Right atrium auricular region (tissue), 2 donors: ENCODE measurements at places on chromosomes 5 and 9.

DNA sequence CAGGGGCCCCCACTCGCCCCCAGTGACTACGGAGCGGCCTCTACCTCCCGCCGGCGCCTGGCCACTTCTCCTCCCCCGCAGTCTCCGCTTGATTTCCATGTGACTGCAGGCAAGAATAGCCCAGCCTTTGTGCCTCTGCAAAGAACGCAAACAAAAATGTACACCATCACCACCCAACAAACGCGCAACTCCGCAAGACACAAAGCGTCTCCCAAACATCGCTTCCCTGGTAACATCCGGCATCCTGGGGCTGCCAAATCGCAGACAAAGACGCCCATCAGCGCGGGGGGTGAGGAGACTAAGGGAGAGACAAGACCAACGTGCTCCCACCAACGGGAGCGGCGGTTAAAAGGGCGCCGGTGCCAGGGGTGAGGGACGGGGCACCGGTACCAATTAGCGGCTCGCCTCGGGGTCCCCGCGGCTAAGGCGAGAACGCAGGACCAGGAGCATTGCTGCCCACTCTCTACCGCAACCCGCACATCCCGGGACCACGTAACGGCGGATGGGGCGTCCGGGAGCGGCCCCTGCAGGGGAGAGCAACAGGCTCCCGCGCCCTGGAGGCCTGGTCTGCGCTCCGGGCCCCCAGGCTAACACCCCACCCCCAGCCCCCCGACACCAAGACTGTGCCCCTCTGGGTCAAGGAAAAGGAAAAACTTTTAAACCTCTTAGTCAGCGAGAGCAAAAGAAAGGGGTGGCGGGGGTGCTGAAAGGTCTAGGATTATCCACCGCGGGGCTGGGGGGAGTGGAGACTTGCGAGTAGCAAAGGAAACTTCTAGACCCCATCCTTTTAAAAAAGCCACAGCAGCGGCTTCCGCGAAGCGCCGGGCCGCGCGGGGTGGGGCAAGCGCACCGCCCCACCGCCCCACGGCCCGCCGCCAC lies 885 bp downstream of the MPDZ start:
- DNase-seq = peak; percentile 73

- no peak for DNase-seq
Measured at GRCh38 chr5:118511846-118512245, 476.5 kb downstream of the DTWD2 start.

DNA sequence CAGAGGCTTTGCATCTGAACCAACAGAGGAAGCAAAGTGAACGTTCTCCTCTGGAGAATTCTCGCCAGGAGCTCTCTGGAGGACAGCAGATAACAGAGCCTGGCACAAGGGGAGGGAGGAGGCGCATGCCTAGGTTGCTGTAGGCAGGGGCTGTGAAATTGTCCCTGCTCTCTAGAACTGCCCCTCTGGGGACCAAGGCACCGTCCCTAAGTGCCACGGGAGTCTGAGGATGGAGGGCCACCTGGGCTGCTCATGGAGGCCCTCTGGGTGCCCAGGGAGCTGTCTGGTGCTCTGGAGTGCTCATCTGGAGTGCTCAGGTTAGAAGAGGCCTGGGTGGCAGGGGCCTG lies 77.6 kb downstream of the CACNA1B start:
- no peak for DNase-seq

- DNase-seq = no peak
Measured at GRCh38 chr5:32654427-32654826, 56.7 kb upstream of the NPR3 start.

DNA sequence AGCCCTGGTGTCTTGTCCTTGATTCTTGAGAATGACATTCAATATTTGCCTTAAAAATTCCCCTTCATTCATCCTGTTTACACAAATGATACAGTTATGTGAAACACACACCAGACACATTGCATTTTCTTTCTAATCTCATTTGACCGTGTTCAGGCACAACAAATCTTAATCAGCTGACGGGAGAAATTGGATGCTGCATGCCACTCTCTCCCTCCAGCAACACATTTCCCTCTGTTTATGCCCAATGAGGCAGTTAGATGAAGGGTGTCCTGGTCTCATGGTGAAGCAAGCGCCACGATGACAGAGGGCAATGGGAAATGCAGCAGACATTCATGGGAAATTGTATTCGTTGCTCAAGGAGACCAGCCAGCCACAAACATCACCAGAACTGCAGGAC lies 3.2 kb upstream of the FGF1 start:
- DNase-seq = no peak

DNA sequence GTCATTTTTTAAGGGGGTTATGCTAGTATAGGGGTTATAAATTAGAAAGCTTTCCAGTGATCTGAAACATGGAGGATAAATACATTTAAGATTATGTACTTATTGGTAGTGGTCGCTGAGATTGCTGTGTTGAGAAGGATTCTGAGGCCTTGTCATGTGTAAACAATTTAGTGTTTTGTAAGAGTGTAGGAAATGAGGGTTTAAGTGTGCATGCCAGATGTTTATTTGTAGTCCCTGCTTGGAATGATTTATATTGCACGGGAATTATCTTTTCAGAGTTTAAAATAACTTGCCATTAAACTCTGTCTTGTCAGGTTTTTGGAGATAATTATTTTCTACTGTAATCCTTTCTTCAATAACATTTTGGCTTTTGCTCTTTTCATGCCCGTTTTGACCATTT lies 19.4 kb downstream of the ZNF618 start:
- no peak for DNase-seq

DNA sequence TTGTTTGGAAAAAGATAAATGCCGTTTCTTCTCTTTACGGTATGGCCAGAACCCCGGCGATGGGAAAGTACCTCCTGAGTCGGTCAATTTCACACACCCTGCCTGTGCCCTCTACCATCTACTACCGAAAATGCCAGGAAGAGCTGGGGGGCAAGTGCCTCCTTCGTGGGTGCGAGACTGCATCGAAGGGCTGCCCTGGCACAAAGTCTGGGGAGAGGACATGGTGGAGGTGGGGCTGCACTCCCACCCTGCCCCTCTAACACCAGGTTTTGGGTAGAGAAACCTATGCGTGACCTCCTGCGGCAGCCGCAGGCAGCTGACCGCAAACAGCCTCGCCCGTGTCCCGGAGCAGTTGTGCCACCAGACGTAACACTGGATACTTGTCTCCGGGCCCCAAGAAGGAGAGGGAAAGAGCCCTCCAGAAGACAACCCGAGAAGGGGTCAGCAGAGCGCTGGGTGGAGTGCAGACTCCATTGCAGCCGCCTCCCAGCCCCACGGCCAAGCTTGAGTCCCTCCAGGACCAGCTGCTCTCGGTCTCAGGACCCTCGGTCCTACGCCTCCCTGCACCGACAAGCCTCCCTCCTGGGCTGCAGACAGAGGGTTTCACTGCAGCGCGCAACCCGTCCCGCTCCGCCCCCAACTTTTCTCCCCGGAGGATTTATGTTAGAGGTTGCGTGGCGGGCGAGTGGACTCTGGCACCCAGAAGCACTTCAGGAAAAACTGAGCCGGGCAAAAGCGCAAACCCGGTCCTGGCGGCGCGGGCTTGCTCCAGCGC lies 823 bp upstream of the PRDM6 start:
- no peak for DNase-seq

GRCh38 chr5:107809201-107810034 lies 138.7 kb upstream of the EFNA5 start:
- DNase-seq = no peak

- DNase-seq = no peak
Measured at GRCh38 chr5:89929173-89929572, 480.4 kb downstream of the CETN3 start.

DNA sequence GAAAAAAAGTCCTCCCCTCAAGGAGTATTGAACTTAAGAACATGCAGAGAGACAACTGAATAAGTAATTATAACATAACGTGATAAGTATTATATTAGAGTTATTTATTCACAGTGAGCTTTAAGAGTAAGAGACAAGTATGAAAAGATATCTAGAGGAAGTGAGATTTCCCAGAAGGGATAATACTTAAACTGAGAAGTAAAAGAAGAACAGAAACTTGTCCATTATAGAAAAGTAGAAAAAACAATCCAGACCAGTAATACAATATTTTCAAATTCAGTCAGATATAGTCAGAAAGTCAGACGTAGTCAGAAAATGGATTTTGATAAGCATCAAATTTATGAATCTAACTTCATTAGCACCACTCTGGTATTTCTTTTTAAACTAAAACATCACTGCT lies 613.0 kb upstream of the CCNG1 start:
- DNase-seq = no peak

DNA sequence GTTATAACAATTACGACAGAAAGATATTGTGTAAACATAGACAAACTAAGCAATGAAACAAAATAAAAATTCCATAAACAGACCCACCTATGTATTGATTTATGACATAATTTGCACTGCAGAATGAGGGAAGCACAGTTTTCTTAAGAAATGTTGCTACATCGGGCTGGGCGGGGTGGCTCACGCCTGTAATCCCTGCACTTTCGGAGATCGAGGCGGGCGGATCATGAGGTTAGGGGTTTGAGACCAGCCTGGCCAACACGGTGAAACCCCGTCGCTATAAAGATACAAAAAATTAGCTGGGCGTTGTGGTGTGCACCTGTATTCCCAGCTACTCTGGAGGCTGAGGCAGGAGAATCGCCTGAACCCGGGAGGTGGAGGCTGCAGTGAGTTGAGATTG lies 1344.4 kb upstream of the WWC1 start:
- DNase-seq = no peak

- no peak for DNase-seq
Measured at GRCh38 chr5:118447350-118447749, 541.0 kb downstream of the DTWD2 start.

GRCh38 chr5:82938901-82939725 lies 138.1 kb downstream of the TMEM167A start:
- DNase-seq = no peak

DNA sequence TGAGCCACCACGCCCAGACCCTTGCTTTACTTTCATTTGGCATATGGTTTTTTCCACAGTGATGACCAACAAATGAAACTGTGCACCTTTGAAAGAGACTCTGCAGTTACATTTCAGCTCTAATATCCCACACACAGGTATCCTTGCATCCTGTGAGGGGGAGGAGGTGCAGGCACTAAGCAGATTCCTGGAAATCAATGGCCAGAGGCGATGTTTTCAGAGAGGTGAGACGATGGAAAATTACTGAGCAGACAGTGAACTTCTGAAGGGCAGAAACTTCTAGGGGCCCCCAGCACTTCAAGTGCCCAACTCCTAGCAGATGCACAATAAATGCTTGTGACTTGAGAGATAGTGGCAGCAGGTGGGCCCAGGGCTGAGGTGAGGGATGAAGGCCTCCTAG lies 29.8 kb upstream of the GNE start:
- no peak for DNase-seq

GRCh38 chr5:137279521-137280231 lies 219.4 kb downstream of the SPOCK1 start:
- DNase-seq = no peak

DNA sequence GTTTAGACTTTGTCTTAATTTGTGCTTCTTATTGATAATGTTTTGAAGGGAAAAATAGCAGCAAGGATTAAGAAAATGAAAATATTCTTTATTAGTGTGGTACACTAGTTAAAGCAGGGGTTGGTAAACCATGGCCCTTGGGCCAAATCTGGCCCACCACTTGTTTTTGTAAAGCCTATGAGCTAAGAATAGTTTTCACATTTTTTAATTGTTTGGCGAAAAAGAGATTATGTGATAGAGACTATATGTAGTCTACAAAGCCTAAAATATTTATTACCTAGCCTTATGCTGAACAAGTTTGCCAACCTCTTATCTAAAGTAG lies 57.2 kb downstream of the KCNN2 start:
- no peak for DNase-seq

- DNase-seq = no peak
Measured at GRCh38 chr5:38692346-38692745, 135.9 kb upstream of the LIFR start.

GRCh38 chr9:16728137-16728508 lies 142.3 kb downstream of the BNC2 start:
- no peak for DNase-seq

GRCh38 chr9:28073270-28073669 lies 500.0 kb upstream of the C9orf72 start:
- DNase-seq = no peak

- DNase-seq = no peak
Measured at GRCh38 chr5:103744159-103744558, 181.6 kb upstream of the NUDT12 start.

GRCh38 chr5:17665836-17666235 lies 31.6 kb downstream of the TAF11L14 start:
- DNase-seq = no peak

- no peak for DNase-seq
Measured at GRCh38 chr5:5378531-5378930, 43.9 kb upstream of the ICE1 start.

DNA sequence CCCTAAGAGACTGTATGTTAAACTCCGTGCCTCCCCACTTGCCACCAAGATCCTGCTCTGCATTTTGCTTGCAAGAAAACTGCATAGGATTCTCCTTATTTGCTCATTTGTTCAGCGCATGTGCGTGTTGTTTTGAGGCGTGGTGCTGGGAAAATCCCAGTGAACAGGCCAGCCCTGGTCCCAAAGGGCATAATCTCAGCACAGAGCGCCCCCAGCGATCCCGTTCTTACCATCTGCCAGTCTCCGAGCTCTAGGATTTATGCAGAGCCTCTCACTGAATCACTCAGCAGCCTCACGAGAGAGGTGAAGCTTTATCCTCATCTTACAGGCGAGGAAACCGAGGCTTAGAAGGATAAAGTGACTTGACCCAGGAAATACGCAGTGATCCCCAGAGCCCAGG lies 11.5 kb downstream of the PRRX2 start:
- no peak for DNase-seq

DNA sequence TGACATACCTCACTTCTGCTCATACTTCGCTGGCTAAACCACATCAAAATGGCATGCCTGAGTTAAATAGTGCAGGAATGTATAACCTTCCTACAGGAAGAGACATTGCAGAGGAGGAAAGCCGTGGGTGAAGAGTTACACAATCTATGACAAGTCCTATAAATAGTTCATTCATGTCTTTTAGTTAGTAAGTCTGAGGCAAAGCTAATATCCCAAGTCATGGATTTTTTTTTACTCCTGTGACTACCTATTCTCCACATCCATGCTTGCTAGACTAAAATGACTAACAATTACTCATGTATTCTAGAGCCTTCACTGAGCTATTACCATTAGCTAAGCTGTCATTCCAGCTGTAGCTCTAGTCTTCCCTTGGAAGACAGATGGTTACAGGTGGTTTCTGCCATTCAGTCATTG lies 391.3 kb downstream of the NR2F1-AS1 start:
- DNase-seq = no peak

DNA sequence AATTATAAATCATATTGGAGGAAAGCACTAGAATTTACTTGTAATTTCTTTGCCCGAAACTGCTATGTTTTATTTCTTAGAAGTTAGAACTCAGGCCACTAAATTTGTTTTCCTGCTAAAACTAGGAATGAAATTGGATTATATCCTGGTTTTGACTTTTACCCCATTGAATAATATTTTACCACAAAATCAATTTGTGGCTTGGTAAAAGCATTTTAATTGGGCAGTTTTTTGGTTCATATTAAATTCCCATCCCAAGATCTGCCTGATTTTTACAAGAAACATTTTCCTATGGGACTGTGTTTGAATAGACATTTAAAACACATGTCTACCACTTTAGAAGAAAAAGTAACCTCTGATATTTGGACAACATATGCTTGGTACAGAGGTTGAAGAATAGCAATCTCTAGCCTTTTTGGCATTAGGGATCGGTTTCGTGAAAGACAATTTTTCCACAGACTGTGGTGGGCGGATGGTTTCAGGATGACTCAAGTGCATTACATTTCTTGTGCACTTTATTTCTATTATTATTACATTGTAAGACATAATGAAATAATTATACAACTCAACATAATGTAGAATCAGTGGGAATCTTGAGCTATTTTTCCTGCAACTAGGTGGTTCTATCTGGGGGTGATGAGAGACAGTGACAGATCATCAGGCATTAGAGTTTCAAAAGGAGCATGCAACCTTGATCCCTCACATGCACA lies 565.6 kb downstream of the PRR16 start:
- DNase-seq = no peak
